ENCODE measurements at places on chromosomes 3 and 15.

GRCh38 chr3:103308921-103309320 lies 874.1 kb downstream of the ZPLD1 start:
- no peak for DNase-seq

- DNase-seq = no peak
These were observed 106.9 kb upstream of the TLE3 start for GRCh38 chr15:70204652-70205051.

GRCh38 chr3:16101295-16102186 lies 72.9 kb upstream of the GALNT15 start:
- no peak for DNase-seq

- DNase-seq = no peak
These were observed 79.8 kb downstream of the MEF2A start for GRCh38 chr15:99645543-99645935.

DNA sequence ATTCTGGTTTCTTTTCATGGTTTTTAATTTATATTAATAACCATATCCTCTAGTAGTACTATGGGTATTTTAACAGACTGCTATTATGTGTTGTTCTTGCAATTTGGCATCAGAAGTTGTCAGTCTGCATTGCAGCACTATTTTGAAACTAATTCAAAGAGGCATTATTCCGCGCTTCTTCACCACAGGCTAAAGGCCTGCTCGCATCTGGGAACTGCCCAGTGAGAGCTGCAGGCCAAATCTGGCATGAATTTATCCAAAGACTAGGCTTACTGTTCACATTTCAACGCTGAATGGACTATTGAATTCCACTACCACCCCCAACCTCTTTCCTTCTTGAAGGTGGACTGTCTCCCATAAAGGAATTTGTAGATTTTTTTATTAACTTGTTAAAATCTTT lies 310.4 kb upstream of the NR2F2 start:
- DNase-seq = no peak
